LNCaP clone FGC (cell line): ENCODE measurements at places on chromosomes 16 and 17.
A peak's percentile ranks its signal among the peaks of the same experiment; 100 is the strongest.

- DNase-seq = peak; percentile 7
Measured at GRCh38 chr16:6193718-6194117, 1096.1 kb upstream of the EEF2KMT start.

GRCh38 chr17:37261286-37261685, 114.5 kb upstream of the C17orf78 start:
- DNase-seq = no peak

DNA sequence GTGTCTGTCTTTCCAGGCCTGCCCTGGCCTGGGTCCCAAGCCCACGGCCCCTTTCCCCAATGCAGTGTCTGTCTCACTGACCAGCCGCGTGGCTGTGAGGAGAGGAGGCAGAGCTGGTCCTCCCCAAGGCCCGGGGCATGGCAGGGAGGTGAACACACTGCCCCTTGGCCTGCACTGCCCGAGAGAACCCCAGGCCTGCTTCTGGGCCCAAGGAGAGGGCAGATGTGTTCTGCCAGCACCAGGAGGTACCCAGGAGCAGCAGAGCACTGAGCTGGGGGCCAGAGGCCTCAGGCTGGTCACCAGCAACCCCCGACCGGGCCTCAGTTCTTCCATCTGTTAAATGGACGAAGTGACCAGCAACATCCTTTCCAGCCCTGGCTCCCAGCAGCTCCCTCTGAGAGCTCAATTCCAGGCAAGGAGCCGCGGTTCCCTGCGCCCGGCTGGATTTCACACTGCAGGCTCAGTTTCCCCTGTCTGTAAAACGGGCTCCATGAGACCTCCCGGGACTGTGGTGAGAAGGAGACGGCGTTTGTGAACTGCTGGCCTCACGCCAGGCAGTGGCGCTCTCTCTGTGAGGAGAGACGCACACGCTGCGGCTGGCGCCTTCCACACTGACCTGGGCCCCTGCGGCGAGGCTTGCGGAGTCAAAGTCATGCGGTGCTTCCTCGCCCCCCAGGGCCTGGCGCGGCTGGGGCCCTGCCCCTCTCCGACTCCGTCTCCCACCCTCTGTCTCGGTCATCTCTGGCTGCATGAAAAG, 8.1 kb upstream of the ZFPM1 start:
- no peak for DNase-seq

GRCh38 chr16:81676066-81676882, 102.8 kb upstream of the PLCG2 start:
- no peak for DNase-seq

GRCh38 chr17:6711681-6712057, 1.5 kb downstream of the SLC13A5 start:
- DNase-seq = no peak

DNA sequence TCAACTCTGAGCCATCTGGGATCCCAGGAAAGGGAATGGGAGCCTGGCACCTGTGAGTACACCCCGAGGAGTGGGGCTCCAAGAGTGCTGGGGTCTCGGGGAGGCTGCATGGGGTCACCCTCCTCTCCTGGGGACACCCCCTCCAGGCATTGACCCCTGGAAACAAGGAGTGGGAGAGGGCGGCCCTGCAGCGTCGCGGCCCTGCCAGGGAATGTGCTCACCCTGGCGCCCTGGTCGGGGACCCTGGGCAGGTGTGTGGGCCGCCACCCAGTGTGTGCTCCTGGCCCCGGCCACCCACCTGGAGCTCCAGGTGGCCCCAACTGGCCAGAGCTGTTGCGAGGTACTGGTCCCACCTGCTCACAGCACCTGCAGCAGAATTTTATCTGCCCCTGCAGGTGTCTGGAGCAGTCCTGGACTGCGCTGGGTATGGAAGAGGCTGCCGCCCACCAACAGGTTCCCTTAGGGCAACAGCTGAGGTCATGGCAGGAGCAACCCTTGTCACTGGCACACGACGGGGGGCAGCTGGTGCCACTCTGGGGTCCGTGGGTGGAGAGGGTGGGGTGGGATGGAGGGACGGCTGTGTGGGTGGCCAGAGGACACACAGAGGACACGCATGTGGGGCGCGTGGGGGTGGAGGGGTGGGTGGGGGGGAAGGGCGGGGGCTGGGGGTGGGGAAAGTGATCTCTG, 5.4 kb upstream of the PABPN1L start:
- DNase-seq = no peak

- no peak for DNase-seq
Measured at GRCh38 chr17:34579017-34579946, at the start of gene TMEM132E. TSS of gene TMEM132E (plus strand) at chr17:34579582. CDS start at chr17:34581077, 1,495 bp downstream.

DNA sequence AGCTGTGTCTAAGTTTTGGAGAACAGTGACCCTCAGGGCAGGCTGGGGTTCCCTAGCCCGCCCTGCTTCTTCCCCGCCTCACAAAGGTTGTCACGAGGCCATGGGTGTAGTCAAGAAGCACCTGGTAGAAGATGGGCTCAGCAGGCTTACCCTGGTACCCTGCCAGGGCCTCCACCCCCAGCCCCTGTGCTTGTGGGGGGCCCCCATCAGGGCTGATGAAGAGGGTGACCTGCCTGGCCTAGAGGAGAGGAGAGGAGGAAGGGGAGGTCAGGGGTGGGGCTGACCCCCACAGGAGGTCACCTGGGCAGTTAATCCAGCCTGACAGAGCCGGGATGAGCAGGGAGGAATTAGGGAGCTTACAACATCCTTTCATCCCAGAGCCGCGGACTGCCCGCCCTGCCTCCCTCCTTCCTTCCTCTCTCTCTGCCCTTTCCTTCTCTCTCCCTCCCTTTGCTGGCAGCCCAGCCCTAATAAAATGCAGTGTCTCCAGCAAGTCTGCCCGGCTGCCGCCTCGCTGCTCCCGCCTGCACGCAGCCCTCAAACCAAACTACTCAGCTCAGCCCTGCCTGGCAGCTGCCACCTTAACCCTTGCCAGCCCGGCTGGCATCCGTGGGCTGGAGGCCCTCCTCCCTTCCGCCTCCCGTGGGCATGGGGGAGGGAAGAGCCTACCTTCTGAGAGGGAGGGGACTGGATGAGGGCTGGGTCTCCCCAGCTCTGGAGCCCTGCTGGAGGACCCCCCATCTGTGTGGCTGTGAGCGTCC, 7.2 kb downstream of the DLX3 start:
- peak; percentile 69 for DNase-seq

- no peak for DNase-seq
Measured at GRCh38 chr17:3678095-3678820, 9.6 kb downstream of the EMC6 start.

DNA sequence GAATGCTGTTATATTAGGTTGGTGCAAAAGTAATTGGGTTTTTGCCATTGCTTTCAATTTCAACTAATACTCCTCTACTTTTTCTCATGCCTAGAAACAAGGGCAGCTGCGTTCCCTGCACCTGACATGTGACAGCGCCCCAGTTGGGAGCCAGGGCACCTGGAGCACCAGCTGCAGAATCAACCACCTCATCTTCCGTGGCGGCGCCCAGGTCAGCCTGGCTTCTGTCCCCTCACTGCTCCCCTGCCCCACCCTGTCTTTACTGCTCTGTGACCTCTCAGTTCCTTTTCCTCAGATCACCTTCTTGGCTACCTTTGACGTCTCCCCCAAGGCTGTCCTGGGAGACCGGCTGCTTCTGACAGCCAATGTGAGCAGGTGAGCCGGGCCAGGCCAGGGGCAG, 16.4 kb upstream of the ITGAD start:
- DNase-seq = no peak

DNA sequence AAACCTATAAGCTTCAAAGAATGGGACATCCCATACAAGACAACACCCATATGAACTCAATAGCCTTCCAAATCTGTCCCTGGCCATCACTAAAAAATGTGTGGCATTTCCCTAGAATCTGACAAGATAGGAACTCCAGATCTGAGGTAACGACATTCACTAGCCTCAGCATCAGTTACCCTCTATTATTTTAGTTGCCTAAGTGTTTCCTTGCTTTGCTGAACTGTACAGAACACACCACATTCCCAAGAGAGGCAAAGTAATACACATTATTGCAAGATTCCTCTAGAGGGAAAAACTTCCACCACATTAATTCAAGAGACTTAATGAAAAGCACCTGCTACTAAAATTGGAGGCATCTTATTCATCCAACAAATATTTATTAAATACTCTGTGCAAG, 5.0 kb downstream of the LSM12 start:
- no peak for DNase-seq

GRCh38 chr17:79075446-79075750, 774 bp downstream of the ENGASE start:
- no peak for DNase-seq

DNA sequence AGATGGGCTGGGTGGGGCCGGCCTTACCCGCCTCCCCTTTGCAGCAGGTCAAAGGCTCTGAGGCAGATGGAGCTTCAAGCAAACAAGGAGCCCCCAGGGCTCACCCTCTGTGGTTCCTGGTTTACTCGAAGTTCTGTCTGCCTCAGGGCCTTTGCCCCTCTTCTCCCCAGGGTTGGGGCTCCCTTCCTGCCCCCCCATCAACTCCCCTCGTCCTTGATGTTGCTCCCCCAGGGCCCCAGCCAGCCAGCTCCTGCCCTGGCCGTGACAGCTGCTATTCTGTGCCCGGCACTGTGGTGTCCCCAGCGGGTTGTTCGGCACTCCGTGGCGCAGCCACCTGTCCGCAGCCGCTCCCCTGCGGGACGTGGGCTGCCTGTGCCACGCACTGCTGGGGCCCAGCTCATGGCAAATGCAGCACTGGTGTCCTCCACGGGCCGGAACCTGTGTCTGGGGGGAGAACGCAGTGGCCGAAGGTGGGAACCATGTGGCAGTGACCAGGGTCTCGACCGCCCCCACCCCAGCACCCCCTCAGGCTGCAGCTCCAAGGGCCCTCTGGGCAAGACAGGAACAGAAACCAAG, 4.3 kb upstream of the METRN start:
- DNase-seq = no peak

DNA sequence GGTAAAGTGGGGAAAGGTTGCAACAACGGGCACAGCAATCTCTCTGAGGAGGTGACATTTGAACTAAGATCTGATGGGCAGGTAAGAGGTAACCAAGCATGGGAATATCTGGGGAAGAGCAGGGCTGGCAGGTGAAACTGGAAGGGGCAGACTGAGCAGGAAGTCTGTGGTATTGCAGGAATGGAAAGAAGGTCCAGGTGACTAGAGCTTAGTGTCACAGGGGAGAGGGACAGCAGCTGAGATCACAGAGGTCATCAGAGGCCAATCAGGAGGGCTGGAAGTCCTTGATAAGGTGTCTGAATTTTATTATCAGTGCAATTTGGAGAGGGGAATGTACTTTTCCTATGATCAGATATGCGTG, 73.3 kb upstream of the DHX40 start:
- DNase-seq = no peak

GRCh38 chr16:11117576-11118211, 138.3 kb downstream of the SOCS1 start:
- DNase-seq = no peak

GRCh38 chr16:2468233-2468724, 2.8 kb upstream of the NTN3 start:
- DNase-seq = no peak

DNA sequence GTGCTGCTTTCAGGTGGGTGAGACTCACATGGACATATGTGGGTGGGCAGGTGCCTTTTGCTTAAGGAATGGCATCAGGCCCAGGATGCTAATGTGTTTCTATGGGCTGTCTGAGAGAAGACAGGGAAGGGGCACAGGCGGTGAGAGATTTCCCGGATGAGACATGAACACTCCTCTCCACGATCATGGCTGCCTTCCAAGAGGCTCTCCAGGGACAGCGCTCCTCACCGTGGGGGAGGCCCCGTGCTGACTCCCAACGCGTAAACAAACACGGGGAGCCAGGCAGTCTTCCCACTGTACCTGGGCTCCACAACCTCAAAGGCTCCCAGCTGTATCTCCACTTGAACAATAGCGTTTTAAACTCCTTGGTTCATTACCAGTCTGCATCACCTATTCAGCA, 42.8 kb downstream of the CDK5R1 start:
- DNase-seq = no peak

DNA sequence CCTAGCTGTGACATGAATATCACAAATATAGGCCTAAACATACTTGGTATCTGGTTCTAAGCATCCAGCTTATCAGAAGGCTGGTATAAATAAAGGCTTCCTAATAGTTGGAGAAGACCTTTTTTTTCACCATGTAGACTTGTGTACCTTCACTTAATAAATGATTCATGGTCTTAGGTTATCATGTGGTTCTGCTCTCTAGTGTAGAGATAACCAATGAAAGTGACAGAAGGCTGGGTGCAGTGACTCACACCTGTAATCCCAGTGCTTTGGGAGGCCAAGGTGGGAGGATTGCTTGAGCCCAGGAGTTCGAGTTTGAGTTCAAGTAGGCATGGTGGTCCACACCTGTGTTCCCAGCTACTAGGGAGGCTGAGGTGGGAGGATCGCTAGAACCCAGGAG, 3.1 kb downstream of the DDX19A start:
- DNase-seq = no peak

DNA sequence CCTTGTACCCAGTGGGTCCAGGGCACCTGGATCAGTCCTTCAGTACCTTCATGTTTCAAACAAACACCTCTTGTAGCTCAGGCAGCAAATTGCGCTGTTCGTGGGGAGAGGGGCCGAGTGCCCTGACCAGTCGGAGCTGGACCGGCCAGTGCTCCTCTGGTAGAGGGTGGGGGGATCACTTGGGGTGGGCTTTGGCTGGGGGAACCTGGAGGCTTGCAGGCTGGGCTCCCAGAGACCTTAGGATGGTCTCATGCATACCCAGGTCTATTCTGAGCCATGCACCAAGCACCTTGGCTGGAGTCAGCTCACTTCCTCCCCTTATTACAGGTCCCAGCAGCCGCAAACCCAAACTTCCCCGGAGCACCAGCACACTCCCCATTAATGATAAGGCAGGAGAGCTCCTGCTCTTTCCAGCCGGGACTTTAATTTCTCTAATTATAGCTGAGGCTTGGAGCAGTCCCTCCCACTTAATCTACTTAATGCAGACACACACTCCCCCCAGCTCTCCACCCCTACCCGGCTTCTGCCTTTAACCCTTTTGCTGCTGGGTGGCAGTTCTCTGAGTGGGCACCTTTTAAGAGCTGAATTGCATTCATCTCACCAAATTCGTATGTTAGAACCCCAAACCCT, 26.3 kb upstream of the MGAT5B start:
- no peak for DNase-seq

DNA sequence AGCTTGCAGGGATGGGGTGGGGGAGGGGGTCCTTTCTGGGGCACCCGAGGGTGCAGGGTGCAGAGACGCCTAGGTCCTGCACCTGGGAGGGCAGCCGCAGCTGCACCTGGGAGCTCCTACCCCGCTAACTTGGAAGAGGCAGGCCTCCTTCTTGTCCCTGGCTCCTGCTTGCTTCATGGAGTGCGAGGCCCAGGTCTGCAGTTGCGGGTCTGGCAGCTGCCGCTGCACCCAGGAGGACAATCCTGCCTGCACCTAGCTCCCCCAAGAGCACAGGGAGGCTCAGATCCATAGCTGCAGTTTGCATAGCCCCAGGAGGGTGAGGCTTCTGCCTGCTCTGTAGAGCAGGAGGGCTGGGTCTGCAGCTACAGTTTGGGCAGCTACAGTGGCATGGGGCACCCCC, 26.6 kb downstream of the GNGT2 start:
- no peak for DNase-seq

GRCh38 chr17:63345611-63346010, 100.5 kb downstream of the CYB561 start:
- DNase-seq = no peak
